ENCODE measurements at places on chromosomes 5 and 9. TPM values are rescaled to one million over a fixed set of nuclear protein-coding genes. Genes with fewer than 3 reads are reported as not detected.

- DNase-seq, result no peak
These were observed 17.4 kb downstream of the MAML1 start for GRCh38 chr5:179749857-179750508.

Gene IL9
- total RNA-seq, result not detected

Gene BRINP1
- 0.31 TPM for total RNA-seq

GRCh38 chr9:34514816-34515215 is 8.0 kb downstream of the ENHO start:
- DNase-seq, result no peak

- DNase-seq, result peak; percentile 75
These were observed 1.0 kb downstream of the CERT1 start for GRCh38 chr5:75510417-75510835.

Data from tongue (tissue), 3 donors.